ENCODE measurements at places on chromosomes 16 and 17. TPM values are rescaled to one million over a fixed set of nuclear protein-coding genes. Genes with fewer than 3 reads are reported as not detected.

NUP93 gene
- total RNA-seq: 68.8 TPM

GRCh38 chr16:81469183-81469677 lies 24.6 kb downstream of the CMIP start:
- peaks cover 9% of the 10 kb centered on the region for H3K36me3 ChIP-seq
- H3K27ac ChIP-seq: no peak overlapping the region
- no peak for DNase-seq
- H3K4me3 ChIP-seq: no peak overlapping the region
- peaks cover 40% of the 10 kb centered on the region for H3K4me1 ChIP-seq

PLXDC1 gene
- total RNA-seq: 1.7 TPM

DNA sequence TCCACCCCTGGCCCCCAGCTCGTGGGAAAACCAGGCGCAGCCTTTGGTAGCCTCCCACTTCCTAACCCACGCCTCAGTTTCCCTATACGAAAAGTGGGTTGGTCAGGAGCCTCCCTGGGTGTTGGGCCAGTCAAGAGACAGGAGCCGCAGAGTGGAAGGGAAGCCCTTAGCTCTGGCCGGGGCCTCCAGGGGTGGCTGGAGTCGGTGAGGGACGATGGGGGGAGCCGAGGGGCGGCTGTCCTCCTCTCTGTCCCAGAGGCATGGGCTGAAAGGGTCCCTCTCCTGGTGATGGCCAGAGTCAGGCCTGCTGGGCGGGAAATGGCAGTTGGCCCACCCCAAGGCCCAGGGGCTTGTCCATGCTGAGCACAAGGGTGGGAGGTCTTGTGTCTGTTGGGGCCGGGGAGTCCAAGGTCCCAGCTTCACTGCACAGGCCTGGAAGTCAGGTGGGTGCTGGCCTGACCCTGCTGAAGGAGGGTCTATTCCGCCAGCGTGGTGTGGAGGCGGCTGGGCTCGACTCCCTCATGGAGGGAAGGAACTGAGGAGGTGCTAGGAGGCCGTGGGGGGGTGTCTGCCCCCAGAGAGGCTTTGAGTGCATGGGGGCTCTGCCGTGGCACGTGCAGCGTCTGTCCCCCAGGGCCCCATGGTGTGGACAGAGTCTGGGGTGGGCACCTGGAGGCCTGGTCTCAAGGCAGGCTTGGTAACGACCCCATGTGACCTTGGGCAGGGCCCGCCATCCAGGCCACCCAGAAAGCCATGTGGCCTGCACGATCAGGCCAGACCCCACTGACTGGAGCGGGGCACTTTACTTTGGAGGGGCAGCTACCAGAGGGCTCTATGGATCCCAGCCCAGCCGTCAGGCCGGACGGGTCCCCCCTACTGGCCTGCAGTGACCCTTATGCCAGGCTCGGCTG lies 1.1 kb downstream of the SLC16A3 start:
- peak overlapping the region; percentile 77 for H3K4me3 ChIP-seq
- peaks cover 4% of the 10 kb centered on the region for H3K4me1 ChIP-seq
- H3K36me3 ChIP-seq: no peaks in the 10 kb centered on the region
- peaks cover 9% of the 10 kb centered on the region for H3K27me3 ChIP-seq
- H3K27ac ChIP-seq: peak overlapping the region; percentile 58
- no peak for DNase-seq

MYH3 gene
- 11.2 TPM for total RNA-seq

DNA sequence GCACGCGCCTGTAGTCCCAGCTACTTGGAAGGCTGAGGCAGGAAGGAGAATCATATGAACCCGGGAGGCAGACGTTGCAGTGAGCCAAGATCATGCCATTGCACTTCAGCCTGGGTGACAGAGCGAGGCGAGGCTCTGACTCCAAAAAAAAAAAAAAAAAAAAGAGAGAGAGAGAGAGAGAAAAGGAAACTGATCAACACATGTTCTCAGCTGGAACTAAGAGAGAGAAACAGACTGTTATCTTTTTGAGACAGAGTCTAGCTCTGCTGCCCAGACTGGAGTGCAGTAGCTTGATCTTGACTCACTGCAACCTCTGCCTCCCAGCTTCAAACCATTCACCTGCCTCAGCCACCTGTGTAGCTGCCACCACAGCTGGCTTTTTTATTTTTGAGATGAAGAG lies 60.4 kb downstream of the STH start:
- H3K4me1 ChIP-seq: peaks cover 5% of the 10 kb centered on the region
- H3K4me3 ChIP-seq: no peak overlapping the region
- H3K27me3 ChIP-seq: no peaks in the 10 kb centered on the region
- no peak overlapping the region for H3K27ac ChIP-seq
- peaks cover 26% of the 10 kb centered on the region for H3K36me3 ChIP-seq
- DNase-seq: no peak

DNA sequence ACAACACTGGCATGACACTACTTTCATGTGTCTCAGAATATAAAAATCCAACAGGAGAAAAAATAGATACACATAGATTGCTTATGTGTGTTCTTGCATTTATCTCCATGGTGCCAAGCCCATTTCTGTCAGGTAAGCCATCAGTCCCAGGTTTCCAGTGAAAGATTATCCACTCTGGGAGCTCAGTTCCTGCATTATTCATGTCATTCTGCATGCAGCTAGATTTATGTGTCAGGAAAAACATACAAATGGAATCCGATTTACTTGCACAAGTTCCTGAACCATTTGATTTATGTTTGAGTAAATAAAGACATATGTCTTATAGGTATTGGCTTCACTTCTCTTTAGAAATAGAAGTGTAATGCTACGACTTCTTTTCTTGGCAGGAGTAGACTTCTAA lies 569.7 kb downstream of the KCNJ2 start:
- no peak overlapping the region for H3K27ac ChIP-seq
- H3K4me1 ChIP-seq: no peaks in the 10 kb centered on the region
- no peaks in the 10 kb centered on the region for H3K36me3 ChIP-seq
- H3K4me3 ChIP-seq: no peak overlapping the region
- H3K27me3 ChIP-seq: peaks cover 20% of the 10 kb centered on the region

Data from type B pancreatic cell (in vitro differentiated cells).